ENCODE measurements at places on chromosomes 2 and 18.
A peak's percentile ranks its signal among the peaks of the same experiment; 100 is the strongest.

DNA sequence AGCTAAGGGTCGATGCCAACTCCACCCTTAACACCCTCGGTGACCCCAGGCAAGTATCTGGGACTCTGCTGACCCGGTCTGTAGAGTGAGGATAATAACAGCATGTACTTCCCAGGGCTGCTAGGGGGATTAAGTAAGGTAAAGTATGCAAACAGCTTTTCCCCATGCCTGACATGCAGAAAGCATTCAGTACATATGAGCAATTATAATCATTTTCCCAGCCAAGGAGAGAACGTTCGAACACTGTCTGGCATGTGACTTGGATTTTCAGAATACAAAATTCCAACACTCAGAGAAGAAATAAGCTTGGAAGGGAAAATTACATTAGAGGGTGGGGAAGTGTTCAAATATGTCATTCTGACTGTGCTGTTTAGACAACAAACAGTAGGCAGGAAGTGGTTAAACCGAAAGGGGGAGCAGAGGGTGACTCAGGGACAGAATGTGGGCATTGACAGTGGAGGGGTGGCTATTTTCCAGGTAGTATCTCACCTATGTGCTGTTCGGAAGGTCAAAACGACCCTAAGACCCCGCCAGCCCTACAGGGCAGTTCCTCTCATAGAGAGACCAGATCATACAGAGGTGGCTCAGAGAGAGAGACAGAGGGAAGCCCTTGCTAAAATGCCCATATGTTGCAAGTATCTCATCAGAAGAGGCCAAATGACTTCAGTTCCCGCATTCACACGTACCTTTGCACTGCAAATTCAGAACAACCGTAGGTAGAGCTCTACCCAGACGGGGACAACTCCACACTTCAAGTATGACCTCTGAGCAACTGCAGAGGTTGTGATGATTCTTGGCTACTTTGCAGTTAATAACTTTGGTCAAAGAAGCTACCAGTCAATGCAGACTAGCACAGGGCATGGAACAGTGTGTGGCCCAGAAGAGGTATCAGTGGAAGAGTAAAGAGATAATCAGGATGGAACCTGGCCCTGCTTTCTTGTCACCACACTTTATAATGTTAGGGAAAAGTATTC is 14.8 kb downstream of the ASPRV1 start:
- no peak for DNase-seq

DNA sequence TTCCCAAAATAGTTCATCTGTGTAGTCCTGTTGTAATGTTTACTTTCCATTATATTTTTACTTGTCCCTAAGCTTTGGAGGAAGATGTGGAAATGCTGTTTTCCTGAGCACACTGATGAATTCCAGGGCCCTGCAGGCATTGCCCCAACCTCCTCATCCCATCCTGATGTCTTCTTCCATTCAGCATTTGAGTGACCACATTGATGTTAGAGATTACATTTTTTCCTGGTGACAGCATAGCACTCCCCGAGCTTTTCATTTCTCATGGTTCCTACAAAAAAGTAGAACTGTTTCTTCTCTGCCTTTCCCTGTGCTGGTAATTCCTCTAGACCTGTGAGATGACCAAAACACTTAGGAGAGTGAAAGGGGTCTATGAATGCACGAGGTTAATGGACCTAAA is 4.8 kb downstream of the IL36A start:
- DNase-seq, result no peak

DNA sequence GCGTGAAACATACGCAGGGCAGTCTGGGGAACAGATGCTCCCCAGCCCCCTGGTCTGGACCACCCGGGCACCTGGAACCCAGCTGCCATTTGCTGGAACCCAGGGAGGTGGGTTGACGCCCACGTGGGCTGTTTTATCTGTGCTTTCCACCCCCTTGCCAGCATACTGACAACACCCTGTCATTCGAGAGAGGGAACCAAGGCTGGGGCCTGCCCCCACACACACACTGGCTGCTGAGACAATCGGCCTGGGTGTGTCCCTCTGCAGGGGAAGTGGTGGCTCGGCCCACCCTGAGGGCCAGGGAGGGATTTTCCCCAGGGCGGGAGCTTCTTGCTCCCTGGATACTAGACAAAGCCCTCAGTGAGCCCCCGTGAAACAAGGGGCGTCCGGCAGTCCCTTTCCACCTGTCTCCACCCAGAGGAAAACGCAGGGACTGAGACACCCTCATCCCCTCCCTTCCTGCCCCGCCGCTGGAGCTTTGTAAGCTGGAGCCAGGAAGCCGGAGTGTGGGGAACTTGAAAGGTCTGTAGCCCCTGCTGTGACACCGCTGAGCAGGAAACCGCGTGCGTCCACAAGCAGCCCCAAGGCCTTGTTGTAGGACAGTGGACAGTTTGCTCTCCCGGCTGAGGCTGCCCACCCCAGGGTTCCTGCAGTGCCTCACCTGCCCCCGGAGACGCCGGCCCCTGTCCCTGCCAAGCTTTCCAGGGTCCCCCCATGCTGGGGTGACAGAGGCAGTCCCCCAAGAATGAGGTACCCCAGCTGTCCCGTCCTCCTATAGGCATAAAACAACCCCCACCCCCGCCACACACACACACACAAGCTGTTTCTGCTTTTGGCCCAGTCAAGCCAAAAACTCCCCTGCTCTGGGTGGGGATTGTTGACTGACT is 14.1 kb upstream of the KLF11 start:
- no peak for DNase-seq

DNA sequence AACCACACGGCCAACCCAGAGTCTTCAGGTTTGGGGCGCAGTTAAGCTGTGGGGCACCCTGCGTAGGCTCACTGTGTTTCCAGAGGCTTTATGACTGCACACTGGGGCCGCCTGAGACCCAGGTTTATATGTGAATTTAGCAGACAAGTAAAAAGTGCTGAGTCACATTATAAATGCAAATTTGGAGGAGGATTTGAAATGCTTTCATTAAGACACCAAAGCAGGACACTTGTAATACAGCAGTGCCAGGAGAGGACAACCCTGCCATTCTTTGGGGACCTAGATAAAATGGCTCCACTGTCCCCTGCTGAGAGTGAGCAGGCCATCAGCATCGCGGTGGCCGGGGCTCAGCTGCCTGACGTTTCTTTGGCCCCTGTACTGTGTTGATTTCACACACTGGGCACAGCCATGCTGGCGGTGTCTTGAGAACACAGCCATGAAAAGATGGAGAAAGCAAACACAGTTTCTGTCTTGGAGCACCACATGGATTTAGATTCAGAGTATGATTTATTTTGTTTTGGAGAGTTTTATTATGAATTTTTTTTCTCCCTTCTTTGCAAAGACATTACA is 10.2 kb downstream of the ACKR3 start:
- DNase-seq, result peak; percentile 48

DNA sequence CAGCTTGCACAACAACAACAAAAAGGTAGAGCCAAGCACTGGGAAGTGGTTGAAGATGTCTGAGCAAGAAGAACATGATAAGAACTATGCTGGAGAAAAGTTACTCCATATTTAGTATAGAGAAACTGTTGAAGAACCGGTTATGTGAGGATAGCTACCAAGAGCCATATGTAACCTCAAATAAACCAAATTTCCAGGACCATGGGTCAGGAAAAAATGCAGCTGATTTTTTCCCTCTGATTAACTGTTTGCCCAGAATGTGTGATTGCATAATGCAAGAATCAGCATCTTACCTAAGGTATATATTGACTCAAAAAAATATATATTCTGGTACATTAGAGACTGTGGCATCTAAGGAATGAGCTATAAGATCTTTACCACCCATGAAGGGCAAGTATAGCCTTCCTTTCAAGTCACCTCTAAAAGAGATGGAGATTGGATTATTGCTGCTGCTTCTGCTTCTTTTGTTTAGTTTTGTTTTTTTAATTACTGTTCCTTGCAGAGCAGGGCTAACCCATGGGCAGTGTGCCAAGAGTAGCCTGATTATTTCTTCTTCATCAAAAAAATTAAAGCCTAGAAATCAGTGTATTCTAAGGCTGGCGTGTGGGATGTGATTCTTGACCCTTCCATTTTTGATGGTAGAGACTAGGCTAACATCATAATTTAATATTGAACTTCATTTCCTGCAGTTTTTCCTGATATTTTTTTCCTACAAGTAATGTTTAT is 76.9 kb upstream of the MAP3K20 start:
- no peak for DNase-seq

DNA sequence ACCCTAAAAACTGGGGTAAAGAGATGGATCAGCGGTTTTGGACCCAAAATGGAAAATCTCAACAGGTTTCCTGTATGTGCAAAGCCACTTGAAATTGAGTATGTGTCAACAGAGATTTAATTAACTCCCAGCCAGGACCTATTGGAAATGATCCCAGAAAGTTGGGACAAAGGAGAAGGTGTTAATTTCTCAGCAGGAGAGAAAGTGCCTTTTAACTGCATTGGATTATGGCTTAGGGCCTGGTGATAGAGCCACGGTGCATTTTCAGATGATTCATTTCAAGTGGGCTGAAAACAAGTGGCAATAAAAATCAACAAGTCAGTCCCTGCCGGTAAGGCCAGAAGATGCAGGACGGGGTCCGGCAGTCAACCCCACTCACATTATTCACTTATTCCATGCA is 80.2 kb upstream of the BCL11A start:
- no peak for DNase-seq

DNA sequence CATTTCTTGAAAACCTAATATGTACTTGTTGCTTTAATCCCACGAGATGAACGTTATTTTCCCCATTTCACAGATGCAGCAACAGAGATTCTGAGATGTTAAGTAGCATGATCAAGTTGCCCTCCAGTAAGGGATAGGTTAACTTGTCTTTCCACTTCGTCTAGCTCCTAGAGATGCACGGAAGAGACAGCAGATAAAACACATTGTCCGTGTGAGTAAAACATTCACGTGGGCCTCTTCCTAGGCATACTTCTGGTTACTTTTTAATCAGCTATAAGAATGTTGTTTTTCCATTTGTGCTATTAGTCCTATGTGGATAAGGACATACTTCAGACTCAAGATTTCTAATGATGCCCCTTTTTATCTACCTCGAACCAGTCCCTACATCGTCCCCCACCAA is 1.2 kb upstream of the ARHGAP28 start:
- no peak for DNase-seq

DNA sequence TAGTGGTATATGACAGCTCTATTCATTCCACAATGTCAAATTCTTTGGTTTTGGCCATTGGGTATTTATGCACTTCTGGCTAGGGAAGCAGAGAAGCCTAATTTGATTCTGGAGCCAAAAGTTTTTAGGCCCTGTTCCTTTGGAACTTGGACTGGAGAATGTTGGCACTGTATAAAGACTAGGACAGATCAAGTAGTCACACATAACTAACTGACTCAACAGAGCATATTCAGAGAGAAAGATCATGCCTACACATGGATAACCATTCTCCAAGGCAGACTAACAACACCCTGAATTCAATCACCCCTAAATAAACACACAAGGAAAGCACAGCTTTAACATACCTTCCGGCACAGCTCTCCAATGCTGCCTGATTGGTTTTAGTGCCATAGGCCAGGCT is 62.9 kb downstream of the ARHGAP15 start:
- DNase-seq, result no peak

DNA sequence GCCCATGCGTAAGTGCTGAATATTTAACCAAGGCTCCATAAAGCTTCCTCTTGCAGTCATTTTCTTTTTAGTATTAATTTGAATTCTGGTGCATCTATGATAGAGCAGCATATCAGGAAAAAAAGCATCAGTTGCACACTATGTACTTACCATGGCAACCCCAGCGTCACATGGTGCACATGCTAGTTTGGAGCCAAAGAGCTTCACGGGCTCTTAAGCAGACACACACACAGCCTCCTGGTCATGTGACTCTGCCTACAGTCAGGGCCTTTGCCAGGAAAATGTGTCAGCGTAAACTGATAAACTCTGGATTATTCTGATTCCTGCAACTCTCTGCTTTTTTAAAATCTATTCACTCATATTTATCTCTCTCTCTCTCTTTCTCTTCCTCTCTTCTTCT is 30.2 kb downstream of the NYAP2 start:
- no peak for DNase-seq

DNA sequence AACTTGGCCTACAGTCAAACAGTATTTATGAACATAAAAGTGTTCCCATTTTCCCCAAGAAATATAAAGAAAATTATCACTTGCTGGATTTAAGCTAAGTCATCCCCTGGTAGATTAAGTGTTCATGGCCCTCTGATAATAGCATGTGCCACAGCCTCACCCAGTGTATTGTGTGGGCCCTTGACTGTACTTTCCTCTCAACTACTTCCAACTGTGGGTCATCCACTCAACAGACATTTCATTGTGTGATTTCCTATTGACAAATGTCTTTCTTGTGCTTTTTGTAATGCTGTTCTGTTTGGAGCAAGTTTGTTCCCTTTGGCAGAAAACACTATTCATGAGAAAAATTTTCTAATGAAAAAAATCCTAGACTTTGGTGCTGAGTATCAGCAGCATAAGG is 48.4 kb upstream of the TMEM17 start:
- DNase-seq, result no peak

DNA sequence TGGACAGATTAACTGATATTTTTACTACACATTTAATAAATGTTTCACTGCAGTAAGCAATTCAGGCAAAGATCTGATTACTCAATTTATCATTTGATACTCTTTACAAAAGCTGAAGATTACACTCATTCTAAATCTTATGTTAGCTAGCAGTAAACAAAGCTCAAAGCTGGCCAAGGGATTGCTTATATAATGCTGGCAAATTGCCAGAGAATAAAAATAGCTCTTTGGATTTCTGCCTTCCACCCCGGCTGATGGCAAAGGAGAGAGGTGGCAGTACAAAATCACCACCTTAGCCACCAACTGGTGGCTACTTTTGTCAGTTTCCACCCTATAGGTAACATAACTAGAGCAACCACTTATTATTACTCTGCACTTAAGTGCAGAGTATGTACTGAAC is 320.5 kb downstream of the FSIP2 start:
- DNase-seq, result no peak

DNA sequence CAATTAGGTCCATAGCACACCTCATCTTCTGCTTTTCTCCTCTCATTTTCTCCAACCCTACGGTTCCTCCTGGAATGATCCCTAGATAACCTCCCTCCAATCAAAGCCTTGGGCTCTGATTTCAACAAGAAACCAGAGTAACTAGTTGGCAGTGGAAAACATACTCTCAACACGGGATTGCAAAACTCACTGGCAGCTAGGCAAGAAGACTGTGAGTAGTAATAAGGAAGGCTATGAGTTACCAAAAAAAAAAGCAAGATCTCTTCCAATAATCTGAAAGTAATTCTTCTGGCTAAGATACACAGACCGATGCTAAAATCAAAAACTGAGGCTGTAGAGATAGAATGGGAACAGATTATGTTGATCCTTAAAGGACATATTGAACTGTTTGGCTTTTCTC is 28.4 kb upstream of the CCDC102B start:
- no peak for DNase-seq

- DNase-seq, result no peak
Observed at GRCh38 chr2:240640939-240641338, 15.7 kb downstream of the GPR35 start.
